ENCODE measurements at places on chromosomes 12 and 14.

- DNase-seq: no peak
Measured at GRCh38 chr14:95722525-95723190, 8.7 kb upstream of the TCL1A start.

DNA sequence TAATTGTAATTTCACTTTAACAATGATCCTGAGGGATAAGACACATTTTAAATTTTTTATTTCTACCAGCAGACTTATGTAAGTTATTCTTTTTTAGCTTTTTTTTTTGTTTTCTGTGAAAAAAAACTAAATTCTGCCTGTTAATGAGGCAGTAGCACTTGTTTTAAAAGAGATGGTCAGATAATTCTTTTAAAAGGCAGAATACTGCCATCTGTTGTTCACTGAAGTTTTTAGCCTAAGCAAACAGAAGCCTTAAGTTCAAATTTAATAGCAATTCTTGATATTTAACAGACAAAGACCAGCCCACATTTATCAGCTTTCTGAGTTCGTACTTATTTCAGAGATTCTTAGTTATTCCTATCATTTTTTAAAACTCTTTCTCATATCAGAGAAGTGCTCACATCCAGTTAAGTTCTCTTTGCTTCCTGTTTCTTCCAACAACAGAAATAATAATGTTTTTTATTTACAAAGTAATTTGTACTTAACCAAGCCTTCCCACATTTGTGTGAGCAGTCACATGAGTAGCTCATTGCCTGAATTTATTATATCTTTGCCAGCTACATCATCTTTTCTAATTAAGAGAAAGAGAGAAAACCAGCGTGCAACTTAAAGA lies 93.4 kb upstream of the SLCO1C1 start:
- no peak for DNase-seq

DNA sequence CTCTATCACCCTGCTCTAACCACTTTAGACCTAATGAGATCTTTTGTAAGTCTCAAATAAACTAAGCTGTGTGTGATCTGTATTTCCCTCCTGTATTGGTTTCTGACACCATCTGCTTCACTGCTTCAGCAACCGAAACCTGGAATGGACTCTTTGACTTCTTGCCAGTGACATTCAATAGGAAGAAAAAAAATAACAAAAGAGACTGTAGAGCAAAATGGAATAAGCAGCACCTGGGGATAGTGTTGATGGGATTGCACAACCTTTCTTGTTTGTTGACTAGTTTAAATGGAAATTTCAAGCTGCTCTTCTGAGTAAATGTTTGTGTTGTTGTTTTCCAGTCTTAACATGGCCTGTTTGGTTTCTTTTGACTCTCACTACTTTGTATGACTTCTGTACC lies 888.6 kb upstream of the SEL1L start:
- no peak for DNase-seq

GRCh38 chr12:128823216-128823915 lies 392 bp downstream of the SLC15A4 start:
- peak; percentile 50 for DNase-seq

Measured in activated naive CD8-positive, alpha-beta T cell treated with anti-CD3 and anti-CD28 coated beads for 36 hours (primary cell).